ENCODE measurements at places on chromosomes 12 and 14. TPM values are rescaled to one million over a fixed set of nuclear protein-coding genes. Genes with fewer than 3 reads are reported as not detected.

DNA sequence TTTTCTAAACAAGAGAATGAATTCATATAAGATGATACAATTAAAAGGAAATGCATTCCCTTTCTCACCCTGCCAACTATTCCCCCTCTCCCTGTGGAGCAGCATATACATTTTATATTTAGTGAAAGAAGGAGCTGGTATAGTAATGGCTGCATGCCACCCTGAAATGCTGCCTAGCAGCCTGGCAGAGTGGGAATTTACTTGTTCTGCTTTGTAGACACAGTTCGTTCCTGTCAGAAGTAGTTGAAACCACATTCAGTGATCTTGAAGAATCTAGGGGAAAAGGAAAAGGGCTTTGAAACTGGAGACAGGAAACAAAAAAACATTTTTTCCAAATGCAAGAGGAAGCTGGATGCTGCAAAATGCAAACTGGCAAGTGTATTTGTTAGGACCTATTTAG is 176.0 kb upstream of the PLEKHA5 start:
- DNase-seq = no peak
- H3K27me3 ChIP-seq = no peaks in the 10 kb centered on the region
- H3K27ac ChIP-seq = no peak overlapping the region
- no peaks in the 10 kb centered on the region for H3K36me3 ChIP-seq
- no peak overlapping the region for H3K4me3 ChIP-seq

GRCh38 chr14:106551265-106551664 is 1024.9 kb downstream of the TMEM121 start:
- peaks cover 3% of the 10 kb centered on the region for H3K4me1 ChIP-seq
- no peaks in the 10 kb centered on the region for H3K36me3 ChIP-seq
- H3K27me3 ChIP-seq = no peaks in the 10 kb centered on the region
- H3K27ac ChIP-seq = no peak overlapping the region
- H3K4me3 ChIP-seq = no peak overlapping the region

TSHR gene
- not detected for total RNA-seq

SLC16A7 gene
- total RNA-seq = 1.9 TPM

GRCh38 chr12:62604373-62604772 is 137.7 kb downstream of the MON2 start:
- H3K4me3 ChIP-seq = peak overlapping the region; percentile 75
- no peaks in the 10 kb centered on the region for H3K36me3 ChIP-seq
- H3K4me1 ChIP-seq = peaks cover 19% of the 10 kb centered on the region
- H3K27me3 ChIP-seq = no peaks in the 10 kb centered on the region

GRCh38 chr14:63011623-63012022 is 33.6 kb downstream of the KCNH5 start:
- no peak overlapping the region for H3K4me3 ChIP-seq
- no peak overlapping the region for H3K27ac ChIP-seq
- H3K27me3 ChIP-seq = no peaks in the 10 kb centered on the region
- no peaks in the 10 kb centered on the region for H3K36me3 ChIP-seq
- peak; percentile 72 for DNase-seq
